ENCODE measurements at places on chromosomes 11 and 22. TPM values are rescaled to one million over a fixed set of nuclear protein-coding genes. Genes with fewer than 3 reads are reported as not detected.

GRCh38 chr11:75691804-75692203 is 23.0 kb upstream of the MAP6 start:
- H3K4me1 ChIP-seq, result no peaks in the 10 kb centered on the region
- H3K27ac ChIP-seq, result no peak overlapping the region
- no peaks in the 10 kb centered on the region for H3K27me3 ChIP-seq
- H3K36me3 ChIP-seq, result no peaks in the 10 kb centered on the region
- no peak overlapping the region for H3K4me3 ChIP-seq
- no peak for DNase-seq

DNA sequence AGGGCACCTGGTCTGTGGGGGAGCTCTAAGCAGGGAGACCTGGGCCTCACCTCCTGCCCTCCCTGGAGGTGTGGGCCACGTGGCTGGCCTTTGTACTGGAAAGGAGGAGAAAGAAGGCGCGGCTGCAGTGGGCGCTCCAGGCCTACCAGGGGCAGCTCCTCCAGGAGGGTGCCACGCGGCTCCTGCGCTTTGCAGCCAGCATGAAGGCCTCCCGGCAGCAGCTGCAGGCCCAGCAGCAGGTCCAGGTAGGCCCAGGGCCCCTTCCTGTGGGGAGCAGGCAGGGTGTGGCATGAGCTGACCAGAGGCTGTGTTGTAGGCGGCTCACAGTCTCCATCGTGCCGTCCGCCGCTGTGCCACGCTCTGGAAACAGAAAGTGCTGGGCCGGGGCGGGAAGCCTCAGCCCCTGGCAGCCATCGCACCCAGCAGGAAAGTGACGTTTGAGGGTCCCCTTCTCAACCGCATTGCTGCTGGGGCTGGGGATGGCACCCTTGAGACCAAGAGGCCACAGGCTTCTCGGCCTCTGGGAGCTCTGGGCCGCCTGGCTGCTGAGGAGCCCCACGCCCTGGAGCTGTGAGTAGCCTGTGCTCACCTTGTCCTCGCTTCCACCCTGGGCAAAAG is 48.6 kb downstream of the PISD start:
- H3K4me3 ChIP-seq, result no peak overlapping the region
- DNase-seq, result no peak
- no peak overlapping the region for H3K27ac ChIP-seq
- no peaks in the 10 kb centered on the region for H3K27me3 ChIP-seq

The NTM gene
- total RNA-seq, result 6.3 TPM

- H3K4me3 ChIP-seq, result no peak overlapping the region
- no peaks in the 10 kb centered on the region for H3K4me1 ChIP-seq
- no peaks in the 10 kb centered on the region for H3K27me3 ChIP-seq
- no peak for DNase-seq
- H3K27ac ChIP-seq, result no peak overlapping the region
- peaks cover 74% of the 10 kb centered on the region for H3K36me3 ChIP-seq
Measured at GRCh38 chr11:90208857-90209256, 14.0 kb downstream of the CHORDC1 start.

GRCh38 chr11:11580012-11580411 is 41.8 kb downstream of the GALNT18 start:
- no peaks in the 10 kb centered on the region for H3K27me3 ChIP-seq
- no peak overlapping the region for H3K4me3 ChIP-seq
- no peaks in the 10 kb centered on the region for H3K36me3 ChIP-seq
- no peak for DNase-seq
- peaks cover 63% of the 10 kb centered on the region for H3K4me1 ChIP-seq
- H3K27ac ChIP-seq, result peak overlapping the region; percentile 11

DNA sequence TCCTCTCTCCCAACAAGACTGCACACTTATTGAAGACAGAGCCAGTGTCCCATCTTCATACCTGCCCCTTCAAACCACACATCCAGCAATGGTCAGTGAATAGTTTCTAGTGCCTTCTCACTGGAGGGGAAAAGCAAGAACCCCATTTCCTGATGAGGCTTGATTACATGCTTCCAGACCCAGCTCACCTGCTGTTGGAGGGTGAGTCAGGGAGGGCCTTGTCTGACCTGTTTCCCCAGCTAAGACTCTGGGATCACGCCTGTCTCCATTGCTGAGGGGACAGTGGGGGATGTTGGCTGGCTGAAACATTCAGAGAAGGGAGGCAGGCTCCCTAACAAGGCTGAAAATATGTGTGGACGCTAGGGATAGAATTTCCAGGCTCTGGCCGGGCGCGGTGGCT is 27.5 kb upstream of the ZDHHC13 start:
- no peaks in the 10 kb centered on the region for H3K27me3 ChIP-seq
- no peak overlapping the region for H3K27ac ChIP-seq
- H3K4me1 ChIP-seq, result no peaks in the 10 kb centered on the region

DNA sequence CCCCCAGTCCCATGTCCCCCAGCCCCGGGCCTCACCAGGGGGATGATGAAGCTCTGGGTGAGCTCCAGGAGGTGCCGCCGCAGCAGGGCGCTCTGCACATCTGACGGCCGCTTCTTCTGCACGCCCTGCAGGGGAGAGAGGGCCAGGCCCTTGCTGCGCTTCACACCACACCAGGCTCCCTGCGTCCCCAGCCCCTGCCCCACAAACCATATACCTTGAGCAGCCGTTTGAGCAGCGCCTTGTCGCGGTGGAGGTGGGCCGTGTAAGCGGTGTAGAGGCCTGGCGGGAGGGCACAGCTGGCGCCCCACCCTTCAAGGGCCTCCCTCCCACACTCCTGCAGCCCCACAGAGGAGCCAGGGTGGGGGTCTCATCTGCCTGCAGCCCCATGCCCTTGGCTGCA is 6.2 kb upstream of the PLXNB2 start:
- H3K4me3 ChIP-seq, result no peak overlapping the region
- DNase-seq, result no peak
- H3K36me3 ChIP-seq, result no peaks in the 10 kb centered on the region
- peaks cover 30% of the 10 kb centered on the region for H3K4me1 ChIP-seq
